Psoas muscle (tissue), 8 donors: ENCODE measurements at places on chromosomes 13 and 19.

DNA sequence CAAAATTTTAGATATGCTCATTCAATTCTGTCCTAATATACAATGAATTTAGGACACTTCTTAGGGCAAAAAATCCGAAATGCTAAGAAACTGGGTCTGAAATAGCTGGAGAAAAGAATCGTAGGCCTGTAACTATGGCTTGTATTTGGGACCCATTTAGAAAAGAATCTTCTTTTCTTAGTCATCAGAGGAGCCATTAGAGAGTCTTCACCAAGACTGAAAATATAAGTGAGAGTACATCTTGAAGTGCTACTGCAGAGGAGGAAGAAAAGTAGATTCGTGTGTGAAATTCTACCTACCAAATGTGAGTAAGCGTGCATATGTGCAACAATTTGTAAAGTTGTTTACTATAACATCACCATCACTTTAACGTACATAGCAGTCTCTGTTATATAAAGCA, 8.8 kb upstream of the DACH1 start:
- no peak for DNase-seq

GRCh38 chr19:32662186-32662585, 12.8 kb downstream of the ANKRD27 start:
- peak; percentile 45 for DNase-seq

DNA sequence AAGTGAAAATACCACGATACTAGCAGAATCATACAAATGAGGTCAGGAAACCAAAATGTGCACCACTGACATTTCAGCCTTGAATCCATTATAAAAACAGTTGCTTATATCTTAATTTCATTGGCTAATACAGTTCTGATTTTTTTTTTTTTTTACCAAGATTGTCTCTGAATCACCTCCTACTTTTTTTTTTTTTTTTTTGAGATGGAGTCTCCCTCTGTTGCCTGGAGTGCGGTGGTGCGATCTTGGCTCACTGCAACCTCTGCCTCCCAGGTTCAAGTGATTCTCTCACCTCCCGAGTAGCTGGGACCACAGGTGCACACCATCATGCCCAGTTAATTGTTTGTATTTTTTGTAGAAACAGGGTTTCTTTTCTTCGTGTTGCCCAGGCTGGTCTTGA, 270.2 kb downstream of the LMO7 start:
- no peak for DNase-seq

GRCh38 chr19:10505583-10506229, 2.5 kb upstream of the KEAP1 start:
- peak; percentile 75 for DNase-seq

GRCh38 chr19:13622766-13623715, 116.8 kb upstream of the CACNA1A start:
- DNase-seq, result no peak

GRCh38 chr19:51365211-51365964, 800 bp downstream of the ETFB start:
- peak; percentile 39 for DNase-seq

DNA sequence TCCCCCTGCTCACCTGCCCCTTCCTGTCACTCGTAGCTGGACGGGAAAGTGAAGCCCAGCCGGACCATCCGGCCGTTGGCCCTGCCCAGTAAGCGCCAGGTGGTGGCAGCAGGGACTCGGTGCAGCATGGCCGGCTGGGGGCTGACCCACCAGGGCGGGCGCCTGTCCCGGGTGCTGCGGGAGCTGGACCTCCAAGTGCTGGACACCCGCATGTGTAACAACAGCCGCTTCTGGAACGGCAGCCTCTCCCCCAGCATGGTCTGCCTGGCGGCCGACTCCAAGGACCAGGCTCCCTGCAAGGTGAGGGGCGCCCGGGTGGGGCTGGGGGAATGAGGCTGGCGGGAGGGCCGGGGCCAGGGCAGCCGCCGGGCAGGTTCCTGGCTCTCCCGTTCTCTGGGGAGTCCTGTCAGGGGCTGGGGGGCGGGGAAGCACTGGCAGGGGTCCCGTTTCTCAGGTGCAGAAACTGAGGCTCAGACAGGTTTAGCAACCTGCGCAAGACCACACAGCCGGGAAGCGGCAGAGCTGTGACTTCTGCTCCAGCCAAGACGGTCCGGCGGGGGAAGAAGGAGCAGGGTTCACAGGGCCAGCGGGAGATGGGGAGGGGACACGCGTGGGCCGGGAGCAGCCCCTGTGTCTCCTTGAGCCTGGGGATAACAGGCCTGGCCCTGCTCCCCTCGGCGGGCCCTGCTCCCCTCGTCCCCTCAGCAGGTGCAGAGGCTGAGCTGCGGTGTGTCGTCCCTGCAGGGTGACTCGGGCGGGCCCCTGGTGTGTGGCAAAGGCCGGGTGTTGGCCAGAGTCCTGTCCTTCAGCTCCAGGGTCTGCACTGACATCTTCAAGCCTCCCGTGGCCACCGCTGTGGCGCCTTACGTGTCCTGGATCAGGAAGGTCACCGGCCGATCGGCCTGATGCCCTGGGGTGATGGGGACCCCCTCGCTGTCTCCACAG, 5.3 kb downstream of the GZMM start:
- DNase-seq, result no peak

GRCh38 chr19:16052353-16052752, 23.9 kb upstream of the TPM4 start:
- no peak for DNase-seq

- DNase-seq, result peak; percentile 64
Measured at GRCh38 chr19:7678971-7679751, 1.5 kb upstream of the TRAPPC5 start.

GRCh38 chr19:4042731-4043082, 24.0 kb downstream of the ZBTB7A start:
- no peak for DNase-seq
